ENCODE measurements at places on chromosomes 2 and 18.
A peak's percentile ranks its signal among the peaks of the same experiment; 100 is the strongest.

DNA sequence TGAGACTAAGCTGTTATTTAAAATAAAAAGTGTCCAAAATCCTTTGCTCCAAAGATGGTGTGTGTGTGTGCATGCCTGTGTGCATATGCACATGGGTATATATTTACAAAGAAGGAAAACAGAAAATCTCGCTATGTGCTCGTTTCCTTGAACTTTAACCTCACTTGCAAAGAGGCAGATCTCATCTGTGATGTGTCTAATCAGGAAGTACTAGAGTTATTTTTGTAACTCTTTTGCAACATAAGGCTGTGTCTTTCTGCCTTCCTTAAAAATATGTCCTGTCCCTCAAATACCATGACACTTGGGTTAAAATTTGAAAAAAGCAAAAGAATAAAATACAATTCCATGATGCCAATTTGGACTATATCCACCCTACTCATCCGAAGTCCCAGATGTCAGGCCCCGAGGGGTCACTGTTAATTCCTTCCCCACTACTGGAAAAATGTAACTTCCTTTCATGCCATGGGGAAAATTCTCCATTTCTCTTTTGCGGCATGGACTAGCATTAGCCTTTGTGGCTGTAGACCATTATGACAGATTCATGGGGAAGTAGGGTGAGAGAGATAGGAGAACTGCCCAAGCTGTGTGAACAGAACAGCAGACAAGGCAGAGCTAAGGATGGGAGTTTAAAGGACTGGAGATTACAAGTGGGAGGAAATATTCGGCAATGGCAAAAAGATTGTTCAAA lies 191.3 kb downstream of the MYO1B start:
- DNase-seq: no peak

DNA sequence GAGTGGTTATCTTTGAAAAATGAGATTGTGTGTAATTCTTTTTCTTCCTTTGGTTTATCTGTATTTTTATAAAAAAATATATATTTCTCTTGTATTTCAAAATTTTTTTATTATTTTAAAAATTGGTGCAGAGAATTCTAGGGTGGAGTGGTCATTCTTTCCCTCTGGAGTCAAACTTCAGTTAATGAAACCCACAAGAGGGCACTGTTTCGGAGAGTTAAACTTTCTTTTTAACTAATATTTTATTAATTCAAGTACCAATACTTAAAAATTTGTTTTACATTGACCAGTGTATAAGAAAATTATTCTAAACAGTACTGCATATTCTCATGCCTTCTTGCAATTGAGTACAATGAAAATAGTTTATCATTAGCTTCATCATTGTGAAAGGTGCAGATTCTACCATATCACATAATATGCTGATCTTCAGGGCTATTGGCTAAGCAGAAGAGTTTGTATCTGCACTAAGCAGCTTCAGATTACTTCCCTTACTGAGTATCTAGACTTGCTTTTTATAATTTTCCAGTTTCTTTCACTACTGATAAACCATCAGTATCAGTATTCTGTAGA lies 50.1 kb downstream of the HS1BP3 start:
- DNase-seq: no peak

GRCh38 chr2:20230114-20230425 lies 5.1 kb upstream of the SDC1 start:
- DNase-seq: no peak

DNA sequence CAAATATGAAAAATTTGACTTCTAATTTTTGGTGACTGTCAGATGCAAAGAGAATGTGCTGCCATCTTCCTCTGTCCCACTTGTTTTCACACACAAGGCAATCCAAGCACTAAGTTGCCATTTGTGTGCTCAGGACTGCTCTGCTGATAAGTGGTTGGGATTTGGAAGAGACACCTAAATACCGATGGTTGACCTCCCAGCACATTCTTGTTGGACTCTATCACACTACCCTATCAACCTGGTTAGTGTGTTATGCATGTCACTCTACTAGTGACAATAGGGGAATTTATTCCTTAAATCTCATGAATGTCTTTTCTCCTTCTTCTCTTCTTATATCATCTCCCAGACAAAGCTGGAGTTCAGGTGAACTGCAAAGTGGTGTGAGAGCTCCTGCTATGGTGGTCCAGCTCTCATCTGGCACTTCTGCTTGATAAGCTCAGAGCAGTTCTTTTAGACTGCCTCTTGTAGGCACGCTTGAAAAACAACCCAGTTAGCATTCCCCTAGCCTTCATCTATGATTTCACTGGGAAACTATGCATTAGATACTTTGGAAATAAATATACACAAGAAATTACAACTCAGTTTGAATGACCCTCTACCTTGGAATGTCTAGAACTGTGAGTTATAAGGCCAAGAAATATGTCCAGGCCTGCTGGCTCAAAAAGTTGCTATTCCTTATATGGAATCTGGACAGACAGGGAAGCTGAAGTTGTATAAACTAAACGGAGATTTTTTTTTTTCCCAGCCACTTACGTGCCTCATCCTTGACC lies 404.8 kb downstream of the MEIS1 start:
- peak; percentile 98 for DNase-seq

DNA sequence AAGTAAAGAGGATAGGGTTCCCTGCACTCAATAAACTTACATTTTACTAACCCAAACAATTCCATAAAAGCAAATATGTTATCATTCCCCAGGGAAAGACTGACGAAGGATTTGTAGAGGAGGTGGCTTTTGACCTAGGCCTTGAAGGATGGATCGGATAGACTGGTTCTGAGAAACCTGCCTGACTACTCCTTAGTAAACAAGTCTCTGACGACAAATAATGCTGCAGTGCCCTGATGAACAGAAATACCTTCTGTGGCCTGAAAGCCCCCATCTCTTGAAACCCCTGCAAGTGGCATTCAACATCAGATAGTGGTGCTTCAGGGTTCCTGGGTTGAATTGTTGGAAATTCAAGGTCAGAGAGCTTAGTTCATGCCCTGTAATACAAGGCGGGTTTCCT lies 19.2 kb downstream of the PRKCE start:
- no peak for DNase-seq

DNA sequence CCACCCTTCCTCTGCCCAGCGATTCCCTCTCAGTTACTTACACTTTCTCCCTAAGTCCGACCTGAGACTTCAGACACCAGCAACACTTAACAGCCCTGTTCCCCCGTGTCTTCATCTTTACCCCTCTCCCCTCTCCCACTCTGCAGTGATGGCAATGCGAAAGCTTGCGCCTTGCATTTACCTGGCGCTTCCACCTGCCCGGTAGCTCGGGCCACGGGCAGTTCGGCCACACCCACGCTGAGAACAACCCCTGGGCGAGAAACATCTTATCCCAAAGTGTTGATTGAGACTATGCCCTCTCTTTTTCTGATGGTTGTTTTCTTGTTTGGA lies 558 bp downstream of the DNAJC10 start:
- no peak for DNase-seq

DNA sequence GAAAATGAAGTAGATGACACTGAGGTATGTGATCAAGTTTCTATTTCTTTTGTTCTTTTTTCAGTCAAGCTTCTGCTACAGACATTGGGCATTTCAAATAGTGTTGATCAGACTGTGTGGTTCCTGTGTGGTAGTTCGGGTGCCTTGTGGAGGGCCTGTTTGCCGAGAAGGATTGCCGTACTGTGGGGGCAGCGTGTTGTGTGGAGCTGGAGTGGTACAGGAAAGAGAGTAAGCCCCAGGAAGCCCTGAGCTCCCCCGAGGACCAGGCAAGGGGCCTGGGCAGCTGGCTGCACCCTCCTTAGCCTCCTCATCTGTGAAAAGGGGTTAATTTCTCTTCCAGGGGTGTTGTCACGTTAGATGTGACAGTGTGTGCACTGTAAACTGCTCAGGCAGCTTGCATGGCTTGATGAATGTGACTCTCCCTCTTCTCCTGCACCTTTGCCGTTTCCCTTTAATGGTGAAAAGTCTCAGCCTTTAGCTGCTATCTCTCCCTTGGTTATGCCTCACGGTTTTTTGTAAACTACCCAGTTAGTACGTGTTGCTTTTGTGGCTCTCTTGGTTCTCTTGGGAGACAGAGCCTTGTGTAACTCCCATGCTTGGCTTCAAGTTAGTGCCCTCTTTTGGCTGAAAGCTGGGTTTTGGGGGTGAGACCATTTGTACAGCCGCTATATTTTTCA lies 19.5 kb downstream of the C2orf74 start:
- DNase-seq: no peak

DNA sequence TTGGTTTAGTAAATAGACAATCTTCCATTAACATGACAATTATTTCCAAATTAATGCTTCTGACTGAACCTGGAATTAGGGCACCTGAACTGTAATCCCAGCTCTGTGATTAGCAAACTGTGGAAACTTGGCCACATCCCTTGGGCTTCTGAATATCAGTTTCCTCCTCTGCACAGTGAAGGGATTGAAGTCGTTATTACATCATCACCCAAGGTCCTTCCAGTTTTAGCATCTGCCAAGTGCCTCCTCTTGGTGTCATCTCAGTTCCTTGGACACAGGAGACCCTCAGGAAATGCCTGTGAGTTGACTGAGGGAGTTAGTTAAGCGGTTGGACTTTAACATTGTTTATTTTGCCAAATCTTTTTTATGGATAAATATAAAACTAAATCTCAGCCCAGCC lies 64.8 kb downstream of the MOGAT1 start:
- DNase-seq: no peak

GRCh38 chr2:188132385-188132784 lies 159.3 kb upstream of the GULP1 start:
- no peak for DNase-seq

- no peak for DNase-seq
These were observed 7.3 kb downstream of the SPATA3 start for GRCh38 chr2:231003186-231003585.

- DNase-seq: no peak
These were observed 64.1 kb upstream of the SALL3 start for GRCh38 chr18:78915446-78916008.

GRCh38 chr2:175187378-175187777 lies 5.9 kb upstream of the ATP5MC3 start:
- no peak for DNase-seq

DNA sequence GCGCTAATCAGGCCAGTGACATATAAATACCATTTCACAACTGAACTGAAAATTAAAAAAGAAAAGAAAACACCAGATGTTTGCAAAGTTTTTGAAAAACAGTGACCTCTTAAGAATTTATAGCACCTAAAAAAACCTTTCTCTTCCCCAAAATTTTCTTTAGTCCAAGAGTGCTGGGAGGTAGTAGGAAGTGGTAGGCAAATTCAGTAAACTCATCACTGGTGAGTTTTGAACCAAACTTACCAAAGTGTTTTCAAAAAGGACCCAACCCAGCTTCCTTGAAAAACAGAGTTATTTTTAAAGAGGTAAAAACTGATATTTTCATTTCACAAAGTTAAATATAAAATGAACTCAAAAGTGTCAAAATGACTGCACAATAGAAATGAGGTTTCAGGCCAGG lies 90.4 kb downstream of the TMEM247 start:
- DNase-seq: no peak

GRCh38 chr2:46649004-46649403 lies 169.6 kb downstream of the TMEM247 start:
- no peak for DNase-seq

DNA sequence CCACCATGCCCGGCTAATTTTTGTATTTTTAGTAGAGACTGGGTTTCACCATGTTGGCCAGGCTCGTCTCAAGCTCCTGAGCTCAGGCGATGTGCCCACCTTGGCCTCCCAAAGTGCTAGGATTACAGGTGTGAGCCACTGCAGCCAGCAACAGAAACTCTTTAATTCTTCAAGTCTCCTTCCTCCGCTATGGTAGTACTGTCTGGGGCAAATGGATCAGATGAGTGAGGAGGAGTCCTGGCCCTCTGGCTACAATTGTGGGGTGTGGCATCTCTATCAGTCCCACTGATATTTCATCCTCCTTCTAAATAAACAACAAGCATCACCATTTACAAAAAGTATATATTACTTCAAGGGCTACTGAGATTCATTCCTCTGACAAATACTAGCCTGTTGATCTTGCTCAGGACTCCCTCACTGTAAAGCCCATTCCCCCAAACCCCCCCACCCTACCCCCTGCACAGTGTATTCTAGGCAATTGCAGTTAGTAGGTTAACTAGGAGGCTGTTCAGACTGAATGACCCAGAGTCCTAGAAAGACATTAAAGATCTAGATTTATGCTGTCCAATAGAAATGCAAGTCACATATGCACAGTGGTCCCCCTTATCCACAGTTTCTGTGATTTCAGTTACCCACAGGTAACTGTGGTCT lies 71.2 kb upstream of the STAM2 start:
- no peak for DNase-seq

DNA sequence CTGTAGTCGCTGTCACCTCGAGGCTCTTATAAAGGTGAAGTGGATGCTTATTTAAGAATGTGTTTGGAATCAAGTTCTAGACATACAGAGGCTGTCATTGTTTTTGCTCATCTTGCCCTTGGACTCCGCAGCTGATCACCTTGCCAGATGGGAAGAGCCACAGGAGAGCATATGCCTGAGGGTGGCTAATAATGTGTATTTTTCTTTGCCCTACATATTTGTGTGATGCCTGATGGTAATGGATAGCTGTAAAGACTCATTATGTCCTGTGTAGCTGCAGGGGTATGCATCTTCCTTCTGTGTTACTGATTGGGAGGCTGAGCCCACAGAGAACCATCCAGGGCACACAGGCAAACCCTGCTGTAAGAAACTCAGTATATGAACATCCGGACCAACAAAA lies 61.7 kb downstream of the PRKCE start:
- no peak for DNase-seq

- no peak for DNase-seq
These were observed 13.2 kb downstream of the SLC66A3 start for GRCh38 chr2:11168488-11168887.

DNA sequence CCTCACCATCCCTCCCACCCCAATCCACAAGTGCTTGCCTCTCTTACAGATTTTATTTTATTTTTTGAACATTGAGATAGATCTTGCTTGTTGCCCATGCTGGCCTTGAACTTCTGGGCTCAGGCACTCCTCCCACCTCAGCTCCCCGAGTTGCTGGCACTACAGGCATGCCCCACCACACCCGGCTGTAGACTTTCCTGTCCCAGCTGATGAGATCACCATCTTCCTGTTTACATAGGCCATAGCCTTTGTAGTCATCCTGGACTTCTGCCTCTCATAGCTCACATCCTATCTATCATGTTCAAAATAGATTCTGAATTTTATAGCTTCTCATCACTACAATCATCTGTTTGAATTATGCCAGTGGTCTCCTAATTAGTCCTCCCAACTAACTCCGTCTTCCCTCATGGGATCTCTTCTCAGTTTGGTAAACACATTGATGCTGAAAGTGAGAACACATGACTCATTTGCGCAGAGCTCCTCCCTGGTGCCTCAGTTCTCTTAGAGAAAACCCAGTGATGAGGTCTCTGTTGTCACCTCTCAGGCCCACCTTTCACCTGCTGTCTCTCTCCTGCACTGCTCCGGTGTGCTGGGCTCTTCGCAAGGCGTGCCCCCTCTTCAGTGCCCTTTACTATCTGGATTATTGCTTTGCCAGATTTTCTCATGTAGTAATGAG lies 243.0 kb downstream of the ZNF407 start:
- DNase-seq: no peak
